Right lobe of liver (tissue), 6 donors: ENCODE measurements at places on chromosomes 2 and 18. TPM values are rescaled to one million over a fixed set of nuclear protein-coding genes. Genes with fewer than 3 reads are reported as not detected.

GRCh38 chr2:34997779-34998178 is 1357.8 kb upstream of the CRIM1 start:
- H3K36me3 ChIP-seq = no peaks in the 10 kb centered on the region
- H3K27ac ChIP-seq = no peak overlapping the region
- H3K4me1 ChIP-seq = no peaks in the 10 kb centered on the region
- H3K27me3 ChIP-seq = no peaks in the 10 kb centered on the region
- no peak for DNase-seq
- no peak overlapping the region for H3K4me3 ChIP-seq

Gene FTCDNL1
- total RNA-seq = 8.7 TPM

GRCh38 chr2:46520130-46520711 is 40.9 kb downstream of the TMEM247 start:
- DNase-seq = no peak
- H3K27me3 ChIP-seq = no peaks in the 10 kb centered on the region
- H3K27ac ChIP-seq = no peak overlapping the region
- H3K4me1 ChIP-seq = no peaks in the 10 kb centered on the region

Gene CGREF1
- total RNA-seq = 2.5 TPM

Gene KCNE4
- 0.32 TPM for total RNA-seq

GRCh38 chr2:146523196-146523595 is 1321.6 kb upstream of the ACVR2A start:
- no peak for DNase-seq
- H3K4me1 ChIP-seq = no peaks in the 10 kb centered on the region
- no peak overlapping the region for H3K27ac ChIP-seq
- no peaks in the 10 kb centered on the region for H3K36me3 ChIP-seq
- peaks cover 3% of the 10 kb centered on the region for H3K27me3 ChIP-seq

DNA sequence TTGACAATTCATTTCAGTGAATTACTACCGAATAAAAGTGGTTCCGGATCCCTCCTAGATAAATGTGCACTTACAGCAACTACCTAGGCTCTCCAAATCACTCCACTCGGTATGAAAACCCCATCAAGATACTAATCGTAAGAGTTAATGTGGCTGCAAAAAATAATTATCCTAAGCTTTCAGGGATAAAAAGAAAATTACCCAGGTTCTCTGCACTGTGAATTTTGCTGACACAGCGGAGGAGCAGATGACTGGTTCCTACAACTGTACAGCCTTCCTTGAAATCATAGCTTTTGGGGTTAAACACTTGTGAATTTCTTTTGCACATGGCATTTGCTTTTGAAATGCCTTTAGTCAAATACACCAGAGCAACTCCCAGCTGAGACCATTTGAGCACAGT is 104.7 kb downstream of the CD226 start:
- no peak overlapping the region for H3K27ac ChIP-seq
- H3K4me1 ChIP-seq = no peaks in the 10 kb centered on the region
- DNase-seq = no peak
- H3K4me3 ChIP-seq = no peak overlapping the region
- no peaks in the 10 kb centered on the region for H3K36me3 ChIP-seq

DNA sequence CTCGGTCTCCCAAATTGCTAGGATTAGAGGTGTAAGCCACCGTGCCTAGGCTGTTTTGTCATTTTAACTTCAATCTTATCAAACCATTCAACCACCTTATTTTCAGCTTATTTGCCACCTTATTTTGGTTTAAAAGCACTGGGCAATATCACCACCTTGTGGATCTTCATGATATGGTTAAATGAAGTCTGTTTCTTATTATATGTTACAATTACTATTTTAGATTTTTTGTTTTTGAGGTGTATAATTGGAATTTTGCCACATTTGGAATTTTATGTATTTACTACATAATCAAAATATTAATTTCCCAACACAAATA is 43.8 kb upstream of the SCN9A start:
- DNase-seq = no peak
- H3K4me3 ChIP-seq = no peak overlapping the region
- no peak overlapping the region for H3K27ac ChIP-seq

DNA sequence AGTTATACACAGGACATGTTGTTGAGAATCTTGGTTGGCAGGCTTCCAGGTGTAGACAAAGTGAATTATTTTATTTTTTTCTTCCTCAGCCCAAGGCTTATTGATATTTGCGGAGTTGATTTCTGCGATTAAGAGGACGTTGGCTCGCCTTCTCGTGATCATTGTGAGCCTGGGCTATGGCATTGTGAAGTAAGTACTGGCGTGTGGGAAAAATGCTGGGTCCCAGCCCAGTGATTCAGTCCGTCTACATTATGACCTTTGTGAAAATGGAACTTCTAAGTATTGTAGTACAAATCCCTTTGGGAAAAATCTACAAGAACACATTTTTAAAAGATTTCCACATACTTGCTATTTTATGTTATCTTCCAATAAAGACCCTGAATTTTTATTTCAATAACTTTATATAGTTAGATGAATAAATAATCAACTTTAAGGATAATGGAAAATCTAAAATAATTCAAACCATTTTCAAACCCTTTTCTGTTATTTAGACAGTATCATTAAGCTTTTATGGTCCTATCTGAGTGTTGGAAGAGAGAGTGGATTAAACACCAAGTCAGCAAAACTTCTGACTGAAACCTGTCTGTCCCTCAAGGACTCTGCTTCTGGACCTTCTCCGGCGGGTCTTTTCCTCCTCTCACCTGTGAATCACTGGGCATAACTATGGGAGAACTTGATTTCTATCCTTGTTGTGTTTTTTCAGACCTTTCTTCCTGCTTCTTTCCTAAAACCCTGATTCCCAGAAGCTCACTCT is 31.0 kb downstream of the TMEM87B start:
- H3K27me3 ChIP-seq = no peaks in the 10 kb centered on the region
- H3K4me3 ChIP-seq = no peak overlapping the region
- peaks cover 3% of the 10 kb centered on the region for H3K4me1 ChIP-seq

GRCh38 chr2:207180741-207181140 is 15.0 kb upstream of the KLF7 start:
- no peak for DNase-seq
- no peaks in the 10 kb centered on the region for H3K4me1 ChIP-seq
- no peak overlapping the region for H3K4me3 ChIP-seq
- no peaks in the 10 kb centered on the region for H3K36me3 ChIP-seq

DNA sequence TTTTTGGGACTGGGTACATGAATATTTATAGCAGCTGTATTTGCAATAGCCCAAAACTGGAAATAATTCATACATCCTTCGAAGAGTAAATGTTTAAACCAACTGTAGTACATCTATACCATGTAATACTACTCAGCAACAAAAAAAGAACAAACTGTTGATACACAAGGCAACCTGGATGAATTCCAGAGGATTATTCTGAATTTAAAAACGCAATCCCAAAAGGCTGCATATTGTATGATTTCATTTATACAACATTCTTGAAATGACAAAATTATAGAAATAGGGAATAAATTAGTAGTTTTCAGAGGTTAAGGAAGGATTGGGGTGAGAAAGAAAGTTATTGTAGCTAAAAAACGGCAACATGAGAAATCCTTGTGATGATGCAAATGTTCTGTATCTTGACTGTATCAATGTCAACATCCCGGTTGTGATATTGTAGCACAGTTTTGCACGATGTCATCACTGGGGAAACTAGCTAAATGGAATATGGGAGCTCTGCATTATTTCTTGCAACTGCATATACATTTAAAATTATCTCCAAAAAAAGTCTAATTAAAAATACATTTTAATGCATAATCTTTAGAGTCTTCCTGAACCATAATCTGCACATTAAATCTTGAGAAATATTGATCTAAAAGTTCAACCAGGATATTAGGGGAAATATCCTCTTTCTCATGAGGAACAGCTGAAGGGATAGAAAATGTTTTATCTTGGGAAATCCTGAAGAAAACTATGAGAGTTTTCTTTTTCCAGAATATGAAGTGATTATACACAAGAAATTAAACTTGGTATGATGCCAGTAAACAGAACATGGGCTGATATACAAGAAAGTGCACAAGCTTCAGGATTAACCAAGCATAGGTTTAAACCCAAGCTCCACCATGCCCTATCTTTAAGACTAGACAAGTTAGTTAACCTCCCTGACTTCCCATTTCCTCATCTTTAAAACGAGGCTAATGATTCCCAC is 21.9 kb downstream of the EVA1A start:
- no peaks in the 10 kb centered on the region for H3K27me3 ChIP-seq
- H3K36me3 ChIP-seq = no peaks in the 10 kb centered on the region
- DNase-seq = no peak
- no peaks in the 10 kb centered on the region for H3K4me1 ChIP-seq
- no peak overlapping the region for H3K27ac ChIP-seq

DNA sequence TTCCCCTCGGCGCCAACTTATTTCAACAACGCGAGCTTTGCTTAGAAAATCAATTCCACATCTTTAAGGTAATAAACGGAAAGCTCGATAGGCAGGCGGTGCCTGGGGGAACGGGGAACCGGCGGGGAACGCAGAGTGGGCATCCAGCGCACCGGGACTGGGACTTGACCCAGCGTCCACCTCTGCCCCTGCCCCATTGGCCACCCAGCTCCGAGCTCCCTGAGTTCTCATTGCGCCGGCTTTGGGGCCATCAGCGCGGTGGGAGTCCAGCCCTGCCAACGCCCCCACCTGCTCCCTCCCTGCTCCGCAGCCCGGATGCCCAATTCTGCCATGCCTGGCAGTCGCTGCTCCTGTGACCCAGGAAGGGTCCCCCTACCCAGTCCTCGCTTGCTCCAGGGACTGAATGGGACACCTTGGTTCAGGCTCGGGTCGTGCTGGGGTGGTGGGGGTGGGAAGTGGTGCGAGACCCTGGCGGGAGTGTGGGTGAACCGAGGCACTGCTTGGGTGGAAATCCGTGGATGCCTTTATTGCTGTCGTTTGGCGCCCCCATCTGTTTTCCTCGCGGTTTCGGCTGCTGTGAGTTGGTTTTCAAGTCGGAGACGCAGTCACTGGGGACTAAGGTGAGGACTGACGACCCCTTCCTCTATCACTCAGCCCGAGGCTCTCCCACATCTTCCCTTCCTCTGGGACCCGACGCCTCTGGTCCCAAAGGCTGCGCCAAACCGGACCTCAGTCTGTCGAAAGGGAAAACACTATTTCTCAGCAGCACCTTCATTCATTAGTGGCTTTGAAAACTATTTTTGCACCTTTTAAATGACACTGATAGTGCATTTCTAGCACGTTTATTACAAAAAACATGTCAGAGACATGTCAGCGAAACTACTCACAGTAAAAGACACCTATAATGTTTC is 2.4 kb upstream of the EVX2 start:
- H3K4me1 ChIP-seq = no peaks in the 10 kb centered on the region
- H3K27ac ChIP-seq = no peak overlapping the region
- peaks cover 78% of the 10 kb centered on the region for H3K27me3 ChIP-seq
- no peak for DNase-seq

DNA sequence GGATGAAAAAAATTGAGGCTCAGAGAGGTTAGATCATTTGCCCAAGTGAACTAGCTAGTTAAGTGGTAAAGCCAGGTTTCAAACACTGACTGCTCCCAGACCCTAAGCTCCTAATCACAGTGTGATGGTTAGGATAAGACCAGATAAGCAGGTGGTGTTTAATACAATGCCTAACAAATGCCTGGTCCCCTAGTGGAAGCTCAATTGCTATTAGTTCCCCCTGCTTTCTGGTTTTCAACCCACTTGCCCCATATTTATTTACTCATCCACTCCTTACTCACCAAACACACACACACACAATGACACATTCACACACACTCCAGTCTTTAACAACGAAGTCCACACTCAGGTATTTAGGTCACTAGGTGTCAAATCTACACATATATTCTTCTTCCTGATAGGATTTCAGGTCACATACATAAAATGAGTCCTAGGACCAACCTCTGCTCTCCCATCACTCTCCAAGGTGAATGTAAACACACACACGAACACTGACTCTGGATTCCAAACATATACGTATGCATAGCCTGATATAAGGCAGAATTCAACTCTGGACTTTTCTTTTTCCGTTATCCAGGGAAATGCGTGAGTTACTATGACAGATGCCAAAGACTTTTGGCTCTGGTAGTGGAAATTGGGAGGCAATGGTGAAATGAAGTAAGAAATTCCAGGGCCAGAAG is 73.6 kb upstream of the TSPYL6 start:
- H3K27ac ChIP-seq = peak overlapping the region; percentile 28
- H3K36me3 ChIP-seq = no peaks in the 10 kb centered on the region
- no peak for DNase-seq
- peak overlapping the region; percentile 62 for H3K4me3 ChIP-seq
- peaks cover 4% of the 10 kb centered on the region for H3K4me1 ChIP-seq
- H3K27me3 ChIP-seq = no peaks in the 10 kb centered on the region

GRCh38 chr18:47560723-47561715 is 309.6 kb upstream of the SKOR2 start:
- no peaks in the 10 kb centered on the region for H3K4me1 ChIP-seq
- H3K4me3 ChIP-seq = no peak overlapping the region
- no peak for DNase-seq
- no peaks in the 10 kb centered on the region for H3K27me3 ChIP-seq
- no peaks in the 10 kb centered on the region for H3K36me3 ChIP-seq
- no peak overlapping the region for H3K27ac ChIP-seq

GRCh38 chr18:4130734-4131719 is 324.1 kb downstream of the DLGAP1 start:
- H3K4me1 ChIP-seq = no peaks in the 10 kb centered on the region
- H3K27me3 ChIP-seq = no peaks in the 10 kb centered on the region
- H3K4me3 ChIP-seq = no peak overlapping the region
- DNase-seq = no peak
- no peaks in the 10 kb centered on the region for H3K36me3 ChIP-seq

Gene GALNT13
- total RNA-seq = not detected

DNA sequence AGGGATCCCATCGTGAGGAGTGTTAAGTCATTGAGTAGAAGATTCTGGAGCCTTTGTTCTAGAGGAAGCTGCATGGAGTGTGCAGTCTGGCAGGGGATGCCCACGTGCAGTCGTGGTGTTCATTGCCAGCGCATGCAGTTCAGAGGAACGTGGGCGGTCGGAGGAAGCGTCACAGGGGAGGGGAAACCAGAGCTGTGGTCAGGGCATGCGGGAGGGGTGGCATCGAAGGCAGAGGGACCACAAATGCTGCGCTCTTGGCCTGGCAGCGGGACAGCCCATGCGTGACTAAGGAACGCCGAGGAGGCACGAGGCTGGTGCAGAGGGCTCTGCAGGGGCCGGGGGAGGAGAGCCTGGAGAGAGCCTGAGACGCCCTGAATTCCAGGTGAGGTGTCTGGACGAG is 141.1 kb downstream of the KLHL29 start:
- H3K4me3 ChIP-seq = no peak overlapping the region
- no peak overlapping the region for H3K27ac ChIP-seq
- H3K36me3 ChIP-seq = no peaks in the 10 kb centered on the region
- no peaks in the 10 kb centered on the region for H3K27me3 ChIP-seq

DNA sequence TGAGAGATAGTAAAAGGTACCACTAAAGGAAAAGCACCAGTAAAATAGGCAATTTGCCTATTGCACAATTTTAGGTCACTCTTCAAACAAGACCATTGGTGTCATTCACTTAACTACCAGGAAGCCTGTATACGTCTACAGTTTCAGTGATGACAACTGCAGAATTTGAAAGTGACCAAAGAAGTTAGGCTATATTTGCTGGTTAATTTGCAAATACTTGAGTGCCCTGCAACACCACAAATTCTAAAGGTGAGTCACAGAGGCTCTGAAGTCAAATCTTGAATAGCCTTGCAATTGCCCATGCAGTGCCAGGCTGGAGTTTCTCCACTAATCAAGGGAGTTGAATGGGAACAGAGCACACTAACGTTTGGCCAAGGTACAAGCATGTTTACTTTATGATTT is 128.7 kb upstream of the CCDC68 start:
- H3K4me3 ChIP-seq = no peak overlapping the region
- no peaks in the 10 kb centered on the region for H3K4me1 ChIP-seq
- no peak for DNase-seq
- H3K27ac ChIP-seq = no peak overlapping the region
- no peaks in the 10 kb centered on the region for H3K36me3 ChIP-seq
